Renal cortical epithelial cell (primary cell): ENCODE measurements at places on chromosomes 2 and 18. TPM values are rescaled to one million over a fixed set of nuclear protein-coding genes. Genes with fewer than 3 reads are reported as not detected.

Gene OTOF
- total RNA-seq: under 0.01 and 0.15 TPM in 2 replicates

Gene POMC
- 0.20 TPM in 1 of 2 replicates, not detected in the other for total RNA-seq

Gene CFC1
- total RNA-seq: not detected in 2 replicates

Gene C2orf66
- 0.35 TPM in 1 of 2 replicates, not detected in the other for total RNA-seq

Gene DAW1
- total RNA-seq: 1.5 and 14.1 TPM in 2 replicates

Gene CEP76
- total RNA-seq: 13.7 and 14.3 TPM in 2 replicates
